ENCODE measurements at places on chromosomes 2 and 18. TPM values are rescaled to one million over a fixed set of nuclear protein-coding genes. Genes with fewer than 3 reads are reported as not detected.
A peak's percentile ranks its signal among the peaks of the same experiment; 100 is the strongest.

The EFEMP1 gene
- total RNA-seq = 42.8 TPM

The GULP1 gene
- total RNA-seq = 58.5 TPM

The RGPD3 gene
- total RNA-seq = 0.09 TPM

The LYG2 gene
- not detected for total RNA-seq

DNA sequence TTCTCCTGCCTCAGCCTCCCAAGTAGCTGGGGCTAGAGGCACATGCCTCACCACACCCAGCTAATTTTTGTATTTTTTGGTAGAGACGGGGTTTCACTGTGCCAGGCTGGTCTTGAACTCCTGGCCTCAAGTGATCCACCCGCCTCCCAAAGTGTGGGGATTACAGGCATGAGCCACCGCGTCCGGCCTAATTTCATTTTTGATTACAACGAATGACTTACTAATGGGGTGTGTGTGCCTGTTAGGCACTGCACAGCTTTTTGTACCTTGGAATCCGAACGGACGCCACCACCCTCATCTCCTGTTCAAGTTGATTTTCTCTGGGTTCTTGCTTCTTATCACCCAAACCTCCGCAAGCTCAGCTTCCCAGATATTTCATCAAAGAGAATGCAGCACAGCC lies 17.2 kb downstream of the PTMA start:
- no peak for DNase-seq

GRCh38 chr2:77028032-77028600 lies 494.1 kb downstream of the LRRTM4 start:
- no peak for DNase-seq

GRCh38 chr2:113896791-113897190 lies 6.9 kb downstream of the ACTR3 start:
- no peak for DNase-seq

DNA sequence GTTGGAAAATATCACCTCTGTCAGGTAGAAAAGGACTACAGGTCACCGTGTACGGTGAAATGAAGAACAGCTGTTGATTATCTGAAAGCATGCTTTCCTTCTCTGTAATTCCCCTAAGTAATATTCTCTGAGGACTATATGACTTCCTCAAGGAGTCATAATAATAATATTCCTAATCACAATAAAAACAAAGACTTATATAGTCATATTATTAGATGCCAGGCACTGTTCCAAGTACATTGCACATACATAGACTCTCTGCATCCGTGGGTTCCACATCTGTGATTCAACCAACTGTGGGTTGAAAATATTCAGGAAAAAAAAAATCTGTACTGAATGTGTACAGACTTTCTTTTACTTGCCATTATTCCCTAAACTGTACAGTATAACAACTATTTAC lies 512.4 kb upstream of the ID2 start:
- DNase-seq = no peak

DNA sequence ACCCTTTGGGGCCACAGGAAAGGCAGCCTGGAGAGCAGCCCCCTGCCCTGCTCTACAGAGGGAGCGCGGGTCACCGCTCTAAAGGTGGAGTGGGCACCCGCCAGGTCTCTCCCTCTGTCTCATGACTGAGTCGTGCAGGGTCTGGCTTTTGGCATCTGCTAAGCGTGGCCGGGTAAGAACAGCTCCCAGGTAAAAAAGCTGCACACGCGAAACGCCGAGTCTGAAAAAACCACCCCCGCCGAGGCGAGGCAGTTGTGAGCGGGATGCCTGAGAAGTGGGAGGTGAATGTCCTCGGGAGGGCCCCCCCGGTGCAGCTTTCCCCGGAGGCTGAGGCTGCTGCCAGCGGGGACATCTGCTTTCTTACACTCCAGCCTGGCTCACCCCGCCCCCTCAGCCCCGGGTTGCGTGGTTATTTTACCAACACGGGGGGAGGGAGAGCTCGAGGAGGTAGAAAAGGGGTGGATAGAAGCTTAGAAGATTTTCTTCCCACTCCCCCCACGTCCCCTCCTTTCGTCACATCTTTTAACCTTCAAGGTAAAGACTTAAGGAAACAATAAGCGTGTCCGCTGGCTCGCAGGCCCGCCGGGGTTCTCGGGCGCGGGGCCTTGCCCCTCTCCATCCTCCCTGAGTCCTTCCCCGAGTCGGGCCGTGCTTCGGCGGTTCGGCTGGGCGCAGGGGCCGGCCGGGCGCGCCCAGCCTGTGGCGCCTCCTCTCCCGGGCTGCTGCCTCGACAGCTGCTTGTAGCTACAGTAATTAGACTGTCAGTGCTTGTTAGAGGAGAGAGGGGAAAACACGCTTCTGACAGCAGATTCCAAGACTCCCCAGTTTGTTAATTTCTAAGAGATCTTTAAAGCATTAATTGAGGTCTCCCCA lies 70.6 kb upstream of the PSMD14 start:
- peak; percentile 52 for DNase-seq

GRCh38 chr2:217512259-217512658 lies 490.5 kb downstream of the TNS1 start:
- DNase-seq = no peak

DNA sequence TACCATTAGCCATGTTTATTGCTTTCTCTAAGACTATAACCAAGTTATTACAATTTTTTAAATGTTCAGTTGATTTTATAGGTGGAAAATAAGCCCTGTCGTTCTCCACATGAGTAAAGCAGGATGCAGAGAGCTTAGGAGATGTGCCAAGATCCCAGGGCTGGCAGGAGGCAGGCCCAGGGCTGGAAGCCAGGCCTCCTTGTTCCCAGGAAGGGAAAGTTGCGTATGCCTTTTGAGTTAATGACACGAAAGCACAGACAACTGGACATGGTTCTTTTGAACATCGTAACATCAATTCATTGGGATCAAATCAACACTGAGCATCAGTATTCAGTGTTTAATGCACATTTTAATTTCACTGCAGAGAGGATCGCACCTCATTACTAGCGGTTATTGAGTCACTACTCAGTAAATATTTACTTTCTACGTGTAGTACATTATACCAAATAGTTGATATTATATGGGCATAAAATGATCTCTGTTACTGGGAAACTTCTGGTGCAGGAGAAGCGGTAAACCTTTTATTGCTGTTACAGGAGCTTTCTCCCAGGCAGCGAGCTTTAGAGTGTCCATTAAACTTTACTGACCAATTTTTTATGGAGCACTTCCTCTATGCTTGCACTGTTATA lies 60.0 kb downstream of the RNF144A start:
- DNase-seq = no peak

DNA sequence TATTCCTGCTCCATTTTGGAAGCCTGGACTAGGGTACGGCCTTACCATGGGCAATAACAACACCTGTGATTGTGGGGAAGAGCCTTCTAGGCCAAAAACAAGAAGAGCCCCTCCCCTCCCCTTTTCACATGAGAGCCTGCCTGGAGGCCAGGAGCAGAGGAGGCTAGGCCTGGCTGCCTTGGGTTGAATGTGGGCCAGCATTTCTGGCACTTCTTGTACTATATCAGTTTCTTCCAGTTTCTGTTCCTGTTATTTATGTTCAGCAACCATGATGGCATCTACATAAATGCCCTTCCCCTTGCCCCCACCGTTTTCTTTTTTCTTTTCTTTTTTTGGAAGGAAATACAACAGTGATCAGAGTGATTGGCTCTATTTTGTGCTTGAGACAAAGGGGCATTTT lies 58.4 kb downstream of the KCTD18 start:
- DNase-seq = no peak

- no peak for DNase-seq
These were observed 65.7 kb downstream of the LRRTM1 start for GRCh38 chr2:80238692-80239469.

DNA sequence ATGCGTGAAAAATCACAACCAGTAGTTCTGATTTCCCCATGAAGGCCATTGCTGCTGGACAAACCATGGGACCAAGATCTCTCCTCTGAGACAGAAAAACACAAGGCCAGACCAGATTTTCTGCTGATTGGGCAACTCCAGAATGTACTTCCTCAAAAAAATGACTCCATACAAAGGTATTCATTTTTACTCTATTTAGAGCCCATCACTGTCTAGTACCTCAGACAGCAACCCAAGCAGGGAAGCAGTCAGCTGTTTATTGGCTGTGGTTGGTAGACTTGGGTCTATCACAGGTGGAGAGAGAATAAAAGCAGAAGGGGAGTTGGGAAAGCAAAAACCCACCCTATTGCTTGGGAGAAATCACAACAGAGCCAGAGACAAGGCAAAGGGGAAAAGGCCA lies 219.9 kb downstream of the PIK3C3 start:
- peak; percentile 21 for DNase-seq

- DNase-seq = no peak
These were observed 7.7 kb downstream of the CIB4 start for GRCh38 chr2:26633351-26633945.

- no peak for DNase-seq
These were observed 379.9 kb downstream of the CLIP4 start for GRCh38 chr2:29495068-29495467.

GRCh38 chr2:127400897-127401756 lies 13.4 kb upstream of the MAP3K2 start:
- no peak for DNase-seq

DNA sequence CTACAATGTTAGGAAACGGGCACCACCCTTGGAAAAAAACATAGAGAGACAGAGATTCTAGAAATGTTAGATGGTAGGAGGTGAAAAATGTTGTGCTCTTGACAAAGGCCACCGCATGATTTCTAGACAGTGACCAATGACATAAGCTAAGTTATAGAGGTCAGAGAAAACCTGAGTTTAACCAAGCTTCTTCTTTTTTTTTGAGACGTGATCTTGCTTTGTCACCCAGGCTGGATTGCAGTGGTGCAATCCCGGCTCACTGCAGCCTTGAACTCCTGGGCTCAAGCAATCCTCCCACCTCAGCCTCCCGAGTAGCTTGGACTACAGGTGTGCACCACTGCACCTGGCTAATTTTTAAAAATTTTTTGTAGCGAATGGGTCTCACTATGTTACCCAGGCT lies 13.0 kb downstream of the FER1L5 start:
- DNase-seq = no peak

GRCh38 chr2:109279243-109279860 lies 150.3 kb downstream of the SH3RF3 start:
- DNase-seq = no peak

DNA sequence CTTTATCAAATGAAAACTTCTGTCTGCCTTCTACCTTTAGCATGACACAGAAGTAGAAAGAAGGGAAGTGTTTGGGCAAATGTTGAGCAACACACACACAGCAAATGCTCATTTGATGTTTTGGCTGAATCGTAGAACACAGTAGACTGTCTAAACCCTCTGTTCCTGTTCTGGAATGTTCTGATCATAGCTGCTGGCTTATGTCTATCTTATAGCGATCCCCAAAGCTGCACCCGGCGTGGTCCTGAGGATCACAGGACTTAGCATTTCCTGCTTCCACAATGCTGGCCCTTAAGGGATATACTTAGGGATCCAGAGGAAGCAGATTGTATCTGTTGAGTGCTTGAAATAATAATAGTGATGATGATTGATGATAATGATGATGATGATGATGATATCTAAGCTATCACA lies 15.2 kb downstream of the GNLY start:
- DNase-seq = no peak

GRCh38 chr2:228731517-228731916 lies 539.6 kb downstream of the PID1 start:
- DNase-seq = no peak
